H54 (cell line): ENCODE measurements at places on chromosomes 12 and 14.

- peak; percentile 19 for DNase-seq
Measured at GRCh38 chr14:70714055-70714550, 72.4 kb downstream of the TTC9 start.

DNA sequence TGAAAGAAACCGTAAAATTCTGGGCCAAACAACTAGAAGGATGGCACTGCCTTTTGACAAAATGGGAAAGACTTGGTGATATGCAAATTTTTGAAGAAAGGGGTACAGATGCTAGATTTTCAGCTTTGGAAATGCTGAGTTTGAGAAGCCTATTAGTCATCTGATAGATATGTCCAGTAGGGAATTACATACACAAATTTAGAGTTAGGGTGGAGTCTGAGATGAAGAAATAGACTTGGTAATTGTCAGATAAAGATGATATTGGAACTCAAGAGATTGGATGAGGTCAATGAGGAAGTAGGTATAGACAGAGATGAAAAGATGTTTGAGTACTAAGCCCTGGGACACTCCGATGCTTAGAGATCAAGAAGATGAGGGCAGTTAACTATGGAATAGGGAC is 153.1 kb downstream of the GARIN6 start:
- DNase-seq: no peak

DNA sequence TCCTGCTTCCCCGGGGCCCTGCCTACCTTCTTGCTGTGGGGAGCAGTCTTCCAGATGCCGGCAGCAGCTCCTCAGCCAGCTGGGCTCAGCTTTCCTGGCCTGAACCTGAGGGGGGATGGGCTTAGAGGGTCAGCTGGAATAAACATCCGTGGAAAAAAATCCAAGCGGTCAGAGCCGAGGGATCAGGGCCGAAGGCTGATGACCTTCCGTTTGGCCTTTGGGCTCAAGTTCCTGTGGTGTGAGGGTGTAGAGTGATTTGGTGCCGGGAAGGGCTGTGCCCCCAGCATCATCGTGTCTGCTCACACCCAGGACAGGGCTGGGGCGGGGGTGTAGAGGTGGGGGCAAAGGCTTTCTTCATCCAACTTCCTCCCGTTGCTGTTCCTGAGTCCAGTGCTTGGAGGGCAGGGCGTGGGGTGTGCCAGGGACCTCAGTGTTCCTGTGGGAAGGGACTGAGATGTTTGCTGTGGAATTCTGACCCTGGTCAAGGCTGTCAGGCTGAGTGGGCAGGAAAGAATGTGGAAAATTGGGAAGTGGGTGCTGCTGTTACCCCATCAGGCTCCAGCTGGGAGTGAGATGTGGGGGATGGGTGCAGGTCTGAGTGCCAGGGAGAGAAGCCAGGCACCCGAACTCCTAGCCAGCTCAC is 2.6 kb downstream of the SMIM41 start:
- no peak for DNase-seq

- no peak for DNase-seq
Measured at GRCh38 chr14:101504096-101504948, 57.0 kb upstream of the DIO3 start.

DNA sequence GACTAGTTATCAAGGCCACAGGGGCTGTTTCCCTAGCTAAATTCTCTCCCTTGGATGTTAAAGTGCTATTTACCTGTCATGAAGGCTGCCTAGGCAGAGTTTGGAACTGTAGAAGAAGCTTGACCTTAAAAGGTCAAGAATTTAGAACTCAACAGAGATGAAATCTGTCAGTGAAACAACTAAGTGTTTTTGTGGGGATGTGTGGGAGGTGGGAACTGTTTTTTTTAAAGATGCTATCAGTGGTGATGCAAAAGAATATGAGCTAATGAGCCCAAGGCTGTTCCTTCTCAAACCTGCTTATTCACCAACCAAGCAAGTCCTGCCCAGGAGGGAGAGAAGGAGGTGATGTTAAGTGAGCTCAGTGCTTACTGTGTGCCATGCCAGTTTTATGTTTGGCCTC is 40.8 kb upstream of the POC1B start:
- no peak for DNase-seq
